ENCODE measurements at places on chromosomes 12 and 14.

DNA sequence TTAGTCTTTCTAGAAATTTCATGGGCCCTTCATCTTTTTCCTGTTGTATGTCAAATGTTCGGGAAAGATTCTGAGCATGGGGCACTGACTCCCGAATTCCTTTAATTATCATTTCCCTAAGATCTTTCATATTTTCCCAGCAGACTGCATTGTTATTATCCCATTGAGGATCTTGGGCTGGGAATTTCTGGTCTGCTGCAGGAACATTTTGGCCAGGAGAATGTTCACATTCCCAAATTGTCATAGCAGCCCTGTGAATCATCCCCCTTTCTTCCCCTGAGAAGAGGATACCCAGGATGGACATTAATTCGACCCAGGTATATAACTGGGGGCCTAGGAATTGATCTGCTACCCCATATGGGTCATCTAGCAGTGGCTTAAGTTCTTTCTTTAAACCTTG lies 112.5 kb downstream of the RIN3 start:
- DNase-seq, result no peak

- DNase-seq, result no peak
These were observed 9.3 kb upstream of the ESR2 start for GRCh38 chr14:64303471-64303917.

DNA sequence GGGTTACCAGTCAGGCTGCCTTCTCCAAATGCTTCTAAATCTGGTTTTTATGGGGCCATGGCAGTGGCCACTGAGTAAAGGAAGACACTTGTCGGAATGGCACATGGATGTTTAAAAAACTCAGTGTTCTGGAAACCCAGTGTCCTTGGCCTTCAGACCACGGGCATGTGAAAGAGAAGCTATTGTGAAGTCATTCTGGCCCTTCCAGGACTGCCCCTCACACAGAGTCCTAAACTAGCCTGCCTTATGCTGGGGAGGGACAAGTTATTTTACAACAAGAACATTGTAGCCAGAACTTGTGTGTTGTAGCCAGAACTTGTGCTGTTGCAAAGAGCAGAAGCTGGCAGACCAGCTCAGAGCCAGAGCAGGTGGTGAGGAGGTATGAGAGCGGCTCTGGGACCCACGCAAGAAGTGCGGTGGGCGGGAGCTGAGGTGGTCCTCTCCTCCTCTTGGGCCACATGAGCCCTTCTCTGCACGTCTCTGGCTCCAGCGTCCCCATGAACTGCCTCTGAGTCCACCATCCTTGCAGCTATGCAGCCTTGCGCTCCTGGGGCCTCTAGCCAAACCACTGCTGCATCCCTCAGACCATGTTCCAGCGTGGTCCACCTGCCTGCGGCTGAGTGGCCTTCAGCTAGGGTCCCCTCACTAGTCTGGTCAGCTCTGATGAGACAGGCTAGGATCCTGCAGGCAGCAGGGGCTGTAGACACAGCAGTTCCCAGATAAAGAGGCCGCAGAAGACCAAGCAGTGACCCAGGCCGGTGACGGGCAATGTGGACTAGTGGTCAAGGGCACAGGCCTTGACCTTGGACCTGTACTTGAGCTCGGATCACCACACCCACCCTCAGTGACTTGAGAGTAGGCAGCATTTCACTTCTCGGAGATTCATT lies 32.5 kb downstream of the MMAB start:
- no peak for DNase-seq

DNA sequence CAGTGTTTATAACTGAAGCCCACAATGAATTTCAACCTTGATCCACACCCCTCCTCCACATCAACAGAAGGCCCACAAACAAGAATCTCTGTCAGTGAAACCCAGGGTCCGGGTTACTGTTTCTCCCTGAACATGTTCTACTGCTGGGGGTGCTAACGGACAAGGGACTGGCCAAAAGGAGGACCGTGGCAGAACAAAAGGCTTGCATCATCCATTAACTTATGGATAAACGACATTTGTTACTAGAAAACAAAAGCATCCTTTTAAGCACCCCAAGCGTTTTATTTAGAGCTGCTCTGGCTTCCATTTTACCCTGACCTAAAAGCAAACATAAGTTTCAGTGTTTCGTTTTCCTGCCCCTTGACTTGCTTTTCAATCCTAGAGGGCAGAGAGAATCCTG lies 32.2 kb downstream of the BRAP start:
- DNase-seq, result no peak

GRCh38 chr14:101072945-101073597 lies 169.5 kb upstream of the RTL1 start:
- DNase-seq, result no peak

GRCh38 chr14:49549881-49550280 lies 36.3 kb downstream of the RPS29 start:
- DNase-seq, result no peak

DNA sequence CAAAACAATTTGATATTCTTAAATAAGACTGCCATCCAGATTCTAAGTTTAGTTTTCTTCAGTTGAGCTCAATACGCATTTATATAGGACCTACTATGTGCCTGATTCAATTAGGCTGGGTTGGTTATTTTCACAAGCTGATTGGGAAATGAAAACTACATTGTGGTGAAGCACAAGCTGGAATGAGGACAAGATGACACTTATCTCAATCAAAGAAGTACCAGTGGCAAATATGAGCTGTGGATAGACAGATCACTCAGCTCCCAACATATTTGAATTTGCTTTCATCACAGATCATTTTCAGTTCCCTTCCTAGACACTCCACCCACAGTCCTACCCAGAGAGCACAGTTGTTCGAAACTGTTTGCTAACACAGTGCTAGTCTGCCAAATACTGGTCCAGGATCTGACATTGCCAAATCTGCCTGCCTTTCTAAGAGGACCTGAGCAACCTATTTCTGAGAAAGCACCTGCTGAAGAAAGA lies 74.7 kb downstream of the LLPH start:
- no peak for DNase-seq

DNA sequence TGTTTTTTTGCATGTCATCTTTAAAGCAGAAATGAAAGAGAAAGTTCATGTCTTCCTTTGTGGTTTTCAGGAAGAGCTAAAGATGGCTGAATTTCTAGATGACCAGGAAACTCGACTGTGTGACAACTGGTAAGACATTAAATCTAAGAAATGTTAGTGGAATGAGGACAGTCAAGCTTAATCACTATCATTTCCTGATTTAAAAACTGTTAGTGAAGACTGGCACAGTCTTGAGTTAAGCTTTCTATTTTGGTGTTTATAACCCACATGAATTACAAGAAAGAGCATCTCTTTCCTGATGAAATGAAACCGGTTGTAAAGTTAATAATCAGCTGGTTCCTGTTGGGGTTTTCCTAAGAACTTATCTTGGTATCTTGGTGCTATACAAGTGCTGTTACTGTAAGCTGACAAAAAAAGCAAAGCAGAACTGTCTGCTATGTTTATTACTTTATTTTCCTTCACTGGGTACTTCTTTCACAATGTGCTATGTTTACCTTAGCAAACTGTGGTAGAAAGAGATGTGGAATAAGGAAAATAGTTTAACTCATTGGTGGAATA lies 5.2 kb downstream of the TRAFD1 start:
- DNase-seq, result no peak

GRCh38 chr12:82415402-82415801 lies 57.1 kb downstream of the METTL25 start:
- no peak for DNase-seq

- no peak for DNase-seq
These were observed 231.2 kb downstream of the PDZRN4 start for GRCh38 chr12:41419131-41419893.

DNA sequence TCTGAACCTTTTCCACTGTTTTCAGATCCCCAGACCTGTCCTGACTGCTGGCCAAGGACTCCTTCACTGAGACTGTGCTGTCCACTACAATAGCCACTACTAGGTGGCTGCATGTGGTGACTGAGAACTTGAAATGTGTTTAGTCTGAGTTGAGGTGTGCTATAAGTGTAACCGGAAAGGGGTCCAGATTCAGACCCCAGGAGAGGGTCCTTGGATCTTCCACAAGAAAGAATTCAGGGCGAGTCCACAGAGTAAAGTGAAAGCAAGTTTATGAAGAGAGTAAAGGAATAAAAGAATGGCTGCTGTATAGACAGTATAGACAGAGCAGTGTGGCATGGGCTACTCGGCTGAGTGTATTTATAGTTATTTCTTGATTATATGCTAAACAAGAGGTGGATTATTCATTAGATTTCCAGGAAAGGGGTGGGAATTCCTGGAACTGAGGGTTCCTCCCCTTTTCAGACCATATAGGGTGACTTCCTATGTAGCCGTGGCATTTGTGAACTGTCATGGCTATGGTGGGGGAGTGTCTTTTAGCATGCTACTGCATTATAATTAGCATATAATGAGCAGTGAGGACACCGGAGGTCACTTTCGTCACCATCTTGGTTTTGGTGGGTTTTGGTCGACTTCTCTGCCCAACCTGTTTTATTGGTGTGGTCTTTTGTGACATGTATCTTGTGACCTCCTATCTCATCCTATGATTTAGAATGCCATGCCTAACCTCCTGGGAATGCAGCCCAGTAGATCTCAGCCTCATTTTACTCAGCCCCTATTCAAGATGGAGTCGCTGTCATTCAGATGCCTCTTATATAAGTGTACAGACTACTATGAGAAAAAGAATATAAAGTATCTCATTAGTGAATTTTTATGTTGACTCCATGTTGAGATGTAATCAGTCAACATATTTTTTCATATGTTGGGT lies 70.0 kb upstream of the SRSF5 start:
- DNase-seq, result no peak

DNA sequence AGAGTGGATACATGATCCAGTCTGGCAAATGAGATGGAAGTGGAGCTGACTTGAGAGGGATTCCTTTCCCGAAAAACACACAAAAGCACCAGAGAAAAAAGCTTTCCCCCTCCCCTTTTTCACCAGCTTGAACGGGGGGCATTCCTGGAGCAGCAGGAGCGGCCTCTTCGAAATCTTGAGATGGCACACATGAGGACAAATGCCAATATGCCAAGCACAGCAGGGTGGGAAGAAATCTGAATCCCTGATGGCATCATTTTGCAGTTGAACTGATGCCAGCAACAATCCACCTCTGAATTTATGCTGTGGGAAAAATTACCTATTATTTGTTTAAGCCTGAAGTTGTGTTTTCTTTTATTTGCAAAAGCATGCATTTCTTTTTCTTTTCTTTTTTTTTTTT lies 29.7 kb upstream of the BICD1 start:
- DNase-seq, result no peak

GRCh38 chr14:61477712-61478462 lies 156.5 kb downstream of the PRKCH start:
- no peak for DNase-seq

- no peak for DNase-seq
These were observed 3.9 kb upstream of the NUDT14 start for GRCh38 chr14:105185001-105185400.

DNA sequence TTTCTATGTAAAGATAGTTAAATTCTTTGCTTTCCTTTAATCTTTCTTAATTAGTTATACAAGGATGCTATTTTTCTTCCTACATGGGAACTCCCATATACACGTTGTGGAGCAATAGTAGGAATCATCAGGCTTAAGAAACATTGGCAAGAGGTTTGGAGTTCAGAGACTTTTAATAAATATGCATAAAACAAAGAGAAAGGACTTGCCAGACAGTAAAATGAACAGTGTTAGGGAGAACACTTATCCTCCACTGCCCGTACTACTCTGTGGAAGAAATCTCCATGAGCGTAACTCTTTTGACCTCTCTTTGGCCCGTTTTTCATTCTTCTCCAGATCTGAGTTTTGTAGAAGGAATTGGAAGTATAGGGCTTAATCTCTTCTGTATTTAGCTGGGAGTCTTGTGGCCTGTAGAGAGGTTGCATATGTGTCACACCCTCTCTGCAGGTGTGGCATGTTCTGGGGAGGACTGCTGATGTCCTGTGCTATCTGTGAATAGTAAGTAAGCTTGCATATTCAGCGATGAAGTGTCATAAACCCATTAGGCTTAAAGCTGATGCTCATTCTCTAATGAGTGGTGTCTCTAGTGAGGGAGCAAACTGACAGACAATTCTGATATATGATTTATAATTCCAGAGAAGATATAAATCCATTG lies 455.4 kb upstream of the FAR2 start:
- DNase-seq, result no peak

- no peak for DNase-seq
These were observed 23.1 kb downstream of the PIK3C2G start for GRCh38 chr12:18284386-18284785.

DNA sequence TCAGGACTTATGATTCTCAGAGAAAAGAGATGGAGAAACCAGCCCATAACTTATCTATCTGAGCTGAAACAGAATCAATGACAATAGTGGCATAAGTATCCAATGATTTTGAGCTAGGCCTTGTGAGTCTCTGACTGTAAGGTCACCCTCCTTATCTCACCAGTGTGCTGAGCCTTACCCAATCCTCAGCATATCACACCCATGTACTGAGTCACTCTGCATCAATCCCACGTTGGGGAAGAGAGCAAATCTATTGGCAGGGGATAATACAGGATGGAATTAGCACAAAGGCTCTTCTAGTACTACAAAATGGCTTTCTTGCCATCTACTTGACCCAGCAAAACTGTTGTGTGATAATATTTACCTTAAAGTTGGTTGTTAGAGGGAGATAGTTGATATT lies 997.8 kb downstream of the NRXN3 start:
- no peak for DNase-seq

DNA sequence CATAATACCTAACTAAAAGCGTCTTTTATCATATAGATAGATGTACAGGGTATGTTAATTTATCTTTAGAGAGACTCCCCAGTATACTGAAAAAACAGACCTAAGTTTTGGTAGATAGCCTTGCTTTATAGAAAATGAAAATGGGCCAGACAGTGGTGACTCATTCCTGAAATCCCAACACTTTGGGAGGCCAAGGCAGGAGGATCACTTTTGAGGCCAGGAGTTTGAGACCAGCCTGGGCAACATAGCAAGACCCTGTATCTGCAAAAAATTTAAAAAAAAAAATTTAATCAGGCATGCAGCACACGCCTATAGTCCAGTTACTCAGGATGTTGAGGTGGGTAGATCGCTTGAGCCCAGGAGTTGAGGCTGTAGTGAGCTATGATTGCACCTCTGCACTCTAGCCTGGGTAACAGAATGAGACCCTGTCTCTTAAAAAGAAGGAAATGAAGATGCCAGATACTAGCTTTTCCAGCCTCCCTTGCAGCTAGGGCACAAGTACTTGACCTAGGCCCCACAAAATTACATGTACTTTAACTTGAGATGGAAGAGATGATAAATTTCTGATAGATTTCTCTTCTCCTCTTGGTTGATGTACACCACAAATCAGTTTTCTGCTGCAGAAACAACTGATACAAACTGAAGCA lies 17.1 kb downstream of the RAP1B start:
- DNase-seq, result no peak
